ENCODE measurements at places on chromosomes 4 and X.

DNA sequence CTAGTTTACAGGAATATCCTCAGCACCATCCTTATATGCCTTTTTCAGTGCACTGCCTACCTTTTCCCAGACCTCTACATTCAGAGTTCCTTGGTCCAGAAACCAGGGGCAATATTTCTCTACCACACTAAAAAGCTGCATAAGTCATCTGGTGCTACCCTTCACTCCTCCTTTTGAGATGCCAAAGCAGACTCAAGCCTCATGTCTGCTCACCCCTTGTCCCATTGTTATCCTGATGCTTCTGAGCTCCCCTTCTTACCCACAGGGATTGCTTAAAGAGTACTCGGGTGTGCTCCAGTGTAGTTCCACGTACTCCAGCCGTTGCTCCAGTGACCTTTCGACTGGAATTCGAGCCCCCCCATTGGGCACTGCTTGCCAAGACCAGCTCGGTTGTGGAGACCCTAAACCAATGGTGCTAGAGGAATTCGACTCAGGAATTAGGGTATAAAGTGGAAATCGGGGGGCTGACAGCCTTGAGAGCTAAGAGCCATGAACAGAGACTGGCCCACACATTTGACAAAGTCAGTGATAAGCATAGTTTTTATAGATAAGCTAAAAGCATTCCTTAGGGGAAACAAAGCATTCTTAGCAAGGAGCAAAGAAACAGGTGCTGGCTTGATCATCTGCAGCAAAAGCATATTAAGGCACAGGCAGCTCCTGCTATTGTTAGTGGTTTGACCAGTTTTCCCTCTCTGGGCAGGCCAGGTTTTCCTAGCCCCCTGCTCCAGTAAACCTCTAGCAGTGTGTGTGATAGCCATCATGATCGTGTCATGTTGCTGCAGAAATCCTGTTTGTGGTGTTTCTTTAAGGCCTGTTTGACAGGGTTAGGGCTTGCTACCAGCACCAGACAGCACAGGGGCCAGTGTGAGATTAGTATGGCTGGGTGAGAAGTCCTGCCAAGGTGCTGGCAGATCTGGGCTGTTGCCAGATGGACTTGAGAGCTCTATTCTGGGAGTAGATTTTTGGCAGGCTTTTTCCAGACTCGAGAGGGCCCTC is 57.5 kb upstream of the WDR1 start:
- no peak for DNase-seq

DNA sequence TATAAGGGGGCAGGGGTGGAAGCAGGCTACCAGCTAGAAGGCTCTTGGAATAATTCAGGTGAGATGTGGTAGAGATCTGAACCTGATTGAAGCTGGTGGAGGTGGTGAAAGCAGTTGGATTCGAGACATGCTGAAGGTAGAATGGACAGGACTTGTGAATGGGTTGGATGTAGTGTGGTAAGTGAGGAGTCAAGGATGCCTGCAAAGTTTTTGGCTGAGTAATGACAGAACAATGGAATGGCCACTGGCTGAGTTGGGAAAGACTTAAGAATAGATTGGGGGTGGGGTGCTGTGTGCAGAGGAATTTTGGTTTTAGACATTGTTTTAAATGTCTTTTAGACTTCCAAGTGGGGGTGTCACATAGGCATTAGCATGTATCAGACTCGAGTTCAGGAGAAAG is 33.5 kb downstream of the HPF1 start:
- no peak for DNase-seq

GRCh38 chr4:107922486-107923473 is 8.6 kb upstream of the CYP2U1 start:
- DNase-seq = no peak

DNA sequence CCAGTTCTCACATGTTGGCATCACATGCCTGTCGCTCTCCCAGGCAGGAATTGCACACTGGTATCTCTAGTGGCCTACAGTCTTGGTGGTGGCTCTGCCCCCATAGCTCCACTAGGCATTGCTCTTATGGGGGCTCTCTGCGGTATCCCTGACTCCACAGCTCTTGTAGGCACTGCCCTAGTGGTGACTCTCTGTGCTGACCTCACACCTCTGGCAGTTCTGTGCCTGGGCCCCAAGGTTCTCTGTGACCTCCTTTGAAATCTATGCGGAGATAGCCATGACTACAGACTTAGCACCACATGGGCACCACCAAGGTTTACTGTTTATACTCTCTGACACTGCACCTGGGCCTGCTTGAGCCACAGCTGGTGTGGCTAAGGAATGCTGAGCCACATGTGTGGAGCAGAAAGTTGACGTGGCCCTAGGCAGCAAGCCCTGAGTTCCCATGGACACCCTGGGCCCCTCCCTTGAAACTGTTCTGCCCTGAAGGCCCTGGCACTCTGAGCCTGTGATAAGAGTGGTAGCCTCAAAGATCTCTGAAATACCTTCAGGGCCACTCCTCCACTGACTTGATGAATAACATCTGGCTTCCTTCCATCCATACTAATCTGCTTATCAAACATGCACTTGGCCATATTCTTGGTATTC is 8.0 kb downstream of the SLC9B1 start:
- no peak for DNase-seq

DNA sequence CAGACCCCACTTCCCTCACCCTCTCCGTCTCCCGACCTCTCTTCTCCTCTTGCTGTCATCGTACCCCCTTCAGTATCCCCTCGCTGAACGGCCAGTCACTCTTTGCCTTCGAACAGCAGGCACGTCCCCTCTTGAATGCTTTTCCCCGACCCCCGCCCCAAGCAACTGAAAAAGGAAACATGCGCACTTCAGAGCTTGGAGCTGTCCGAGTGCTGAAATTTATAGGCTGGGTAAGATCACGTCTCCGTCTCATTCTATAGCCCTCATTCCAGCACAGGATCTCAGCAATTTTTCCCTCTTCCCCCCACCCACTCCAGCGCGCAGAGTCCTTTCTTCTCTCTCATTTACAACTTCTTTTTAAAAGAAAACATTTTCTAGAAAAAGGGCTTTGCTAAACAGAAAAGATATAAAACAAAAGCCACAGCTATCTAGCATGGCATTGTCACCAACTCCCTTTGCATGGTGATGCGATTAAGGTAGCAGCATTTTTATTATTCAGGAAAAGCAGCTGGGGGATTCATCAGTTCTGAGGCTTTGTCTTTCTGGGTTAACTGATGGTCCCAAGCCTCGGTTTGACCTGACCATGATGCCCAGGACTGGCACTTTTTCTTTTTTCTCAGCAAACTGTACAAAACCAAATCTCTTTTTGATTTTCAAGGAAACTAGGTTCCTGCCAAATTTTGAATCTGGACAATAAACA is at the start of gene GLRA2:
TSS of gene GLRA2 (plus strand) at position 247 of the 700 bp plus-strand sequence. CDS start 522 bp downstream, outside the sequence.
- DNase-seq = peak; percentile 0

DNA sequence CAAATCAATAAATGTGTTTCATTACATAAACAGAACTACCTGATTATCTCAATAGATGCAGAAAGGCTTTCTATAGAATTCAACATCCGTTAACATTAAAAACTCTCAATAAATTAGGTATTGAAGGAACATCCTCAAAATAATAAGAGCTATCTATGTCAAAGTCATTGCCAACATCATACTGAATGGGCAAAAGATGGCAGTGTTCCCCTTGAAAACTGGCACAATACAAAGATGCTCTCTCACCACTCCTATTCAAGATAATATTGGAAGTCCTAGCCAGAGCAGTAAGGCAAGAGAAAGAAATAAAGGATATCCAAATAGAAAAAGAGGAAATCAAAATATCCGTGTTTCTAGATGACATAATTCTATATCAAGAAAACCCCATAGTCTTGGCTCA is 466.4 kb downstream of the MAGEE1 start:
- no peak for DNase-seq

- DNase-seq = no peak
Observed at GRCh38 chr4:103478734-103479133, 241.1 kb downstream of the TACR3 start.

DNA sequence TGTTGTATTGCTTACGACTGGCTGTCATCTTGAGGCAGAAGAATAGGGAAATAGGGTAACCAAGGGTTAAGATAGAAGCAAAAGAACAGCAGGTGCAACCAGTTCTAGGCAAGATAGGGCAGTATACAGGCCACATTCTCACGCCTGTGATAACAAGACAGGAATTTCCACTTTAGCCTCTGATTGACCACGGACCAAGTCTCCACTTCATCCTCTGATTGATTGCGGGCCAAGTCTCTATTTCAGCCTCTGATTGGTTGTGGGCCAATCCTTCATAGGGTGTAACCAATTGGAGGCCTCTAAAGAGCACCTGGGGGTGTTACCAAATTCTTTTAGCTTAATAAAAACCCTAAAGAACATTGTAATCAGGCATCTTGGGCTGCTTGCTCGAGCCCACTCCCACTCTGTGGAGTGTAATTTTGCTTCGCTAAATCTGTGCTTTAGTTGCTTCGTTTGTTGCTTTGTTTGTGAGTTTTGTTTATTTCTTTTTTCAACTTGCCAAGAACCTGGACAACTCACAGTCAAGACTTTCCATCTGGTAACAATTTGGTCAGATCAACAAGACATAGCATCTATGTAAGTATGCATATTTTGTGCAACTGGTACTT is 8.7 kb upstream of the TBC1D9 start:
- no peak for DNase-seq

GRCh38 chr4:1599491-1600210 is 84.5 kb downstream of the FAM53A start:
- no peak for DNase-seq

- no peak for DNase-seq
Observed at GRCh38 chr4:121851354-121851753, 18.9 kb downstream of the BBS7 start.

- no peak for DNase-seq
Observed at GRCh38 chr4:137749466-137749865, 217.2 kb upstream of the PCDH18 start.

DNA sequence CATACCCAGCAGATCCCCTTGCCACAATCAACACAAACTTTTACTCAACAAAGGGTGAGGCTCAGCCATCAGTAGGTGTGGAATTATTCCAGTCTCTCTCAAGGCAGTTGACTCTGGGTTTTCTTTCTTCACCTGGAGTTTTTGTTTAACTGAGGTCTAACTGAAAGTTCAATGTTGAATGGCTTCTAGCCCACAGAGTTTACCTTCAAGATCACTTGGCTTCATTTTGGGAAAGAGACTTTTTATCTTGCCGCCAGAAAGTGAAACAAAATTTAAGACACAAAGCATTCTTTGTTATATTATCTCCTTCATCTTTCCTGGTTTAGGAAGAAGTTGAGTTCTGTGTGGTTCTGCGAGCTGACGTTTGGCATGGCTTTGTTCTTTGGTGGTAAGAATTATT is 83.8 kb upstream of the RASGEF1B start:
- no peak for DNase-seq

- DNase-seq = no peak
Observed at GRCh38 chr4:139286186-139286698, 6.2 kb upstream of the MGARP start.

- DNase-seq = no peak
Observed at GRCh38 chrX:154595559-154596249, 10.8 kb downstream of the CTAG1A start.

DNA sequence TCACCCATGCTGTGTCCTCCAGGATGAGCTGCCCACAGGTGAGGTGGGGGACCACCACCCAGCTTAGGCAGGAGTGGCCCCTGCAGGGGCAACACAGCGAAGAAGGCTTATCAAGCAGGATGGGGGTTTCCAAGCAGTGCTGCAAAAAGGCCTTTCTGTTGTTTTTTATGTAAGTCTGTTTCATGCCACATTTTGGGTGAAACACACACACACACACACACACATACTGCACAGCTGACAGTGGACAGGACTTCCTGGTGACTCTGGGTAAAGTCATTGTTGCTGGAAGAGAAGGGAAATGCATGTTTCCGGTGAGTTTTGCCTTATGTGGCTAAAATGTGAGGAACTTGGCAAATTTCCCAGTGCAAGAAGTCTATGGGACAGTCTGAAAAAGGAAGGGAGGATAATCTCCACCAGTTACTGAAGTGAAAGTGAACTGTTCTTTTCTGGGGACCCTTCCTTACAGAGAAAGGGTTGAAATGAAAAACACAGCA is 119.2 kb downstream of the IRF2 start:
- DNase-seq = no peak

GRCh38 chr4:103397541-103397940 is 199.4 kb upstream of the CENPE start:
- no peak for DNase-seq

DNA sequence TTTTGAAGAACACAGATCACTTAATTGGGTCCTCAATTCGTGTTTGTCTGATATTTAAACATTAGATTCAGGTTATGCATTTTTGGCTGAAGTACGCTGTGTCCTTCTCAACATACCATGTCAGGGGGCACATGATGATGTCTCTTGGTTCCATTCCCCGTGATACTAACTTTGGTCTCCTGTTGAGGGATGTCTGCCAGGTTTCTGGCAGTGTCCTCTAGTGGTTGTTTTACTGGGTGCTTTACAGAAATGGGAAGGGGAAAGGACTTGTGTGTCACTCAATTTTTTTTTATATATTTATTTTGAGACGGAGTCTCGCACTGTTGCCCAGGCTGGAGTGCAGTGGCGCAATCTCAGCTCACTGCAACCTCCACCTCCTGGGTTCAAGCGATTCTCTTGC is 58.2 kb downstream of the WWC2 start:
- no peak for DNase-seq

GRCh38 chrX:54452920-54453319 is 12.7 kb downstream of the TSR2 start:
- no peak for DNase-seq

GRCh38 chr4:122000849-122001248 is 49.0 kb upstream of the TRPC3 start:
- DNase-seq = no peak

DNA sequence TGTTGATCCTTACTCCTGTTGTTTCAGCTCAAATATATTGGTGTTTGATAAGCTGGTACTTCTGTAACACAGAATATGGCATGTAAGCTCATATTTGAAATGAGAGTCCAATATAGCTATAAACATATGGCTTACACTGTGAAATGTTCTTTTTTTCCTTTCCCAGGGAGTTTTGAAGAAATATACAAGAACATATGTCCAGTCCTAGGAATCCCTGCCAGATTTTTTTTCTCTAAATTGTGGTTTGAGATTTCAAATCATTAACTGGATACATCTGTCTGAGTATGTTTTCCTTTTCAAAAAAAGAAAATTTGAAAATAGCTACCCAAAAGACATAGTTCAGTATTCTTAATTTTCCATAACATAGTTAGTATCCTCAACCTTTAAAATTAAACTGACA is 60.2 kb downstream of the HMGB2 start:
- DNase-seq = no peak

GRCh38 chr4:168831585-168831918 is 178.5 kb downstream of the CBR4 start:
- DNase-seq = no peak

DNA sequence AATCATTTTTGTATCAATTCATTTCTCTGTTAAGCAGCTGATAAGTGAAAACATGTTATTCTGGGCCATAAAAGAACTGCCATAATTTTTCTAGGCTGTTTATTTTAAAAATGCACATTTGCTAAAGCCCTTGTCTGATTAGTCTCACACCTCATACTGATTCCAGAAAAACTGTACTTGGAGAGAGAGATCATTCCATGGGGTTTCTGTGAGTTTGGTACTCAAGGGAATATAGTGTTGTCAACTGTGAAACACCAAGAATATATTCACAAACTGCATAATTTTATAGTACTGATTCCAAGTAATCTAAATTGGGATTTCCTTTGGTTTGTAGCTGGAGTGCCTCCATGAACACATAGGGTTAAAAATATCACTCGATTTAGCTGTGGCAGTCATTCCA is 547.6 kb downstream of the RPA4 start:
- DNase-seq = no peak

Measured in stimulated activated CD4-positive, alpha-beta T cell treated with anti-CD3 and anti-CD28 coated beads, Interleukin-4, amount 100 ng/mL, for 48 hours (primary cell).